Renal cortical epithelial cell (primary cell): ENCODE measurements at places on chromosomes 1 and 21. TPM values are rescaled to one million over a fixed set of nuclear protein-coding genes. Genes with fewer than 3 reads are reported as not detected.
A peak's percentile ranks its signal among the peaks of the same experiment; 100 is the strongest.

Gene CNR2
- not detected in 2 replicates for total RNA-seq

DNA sequence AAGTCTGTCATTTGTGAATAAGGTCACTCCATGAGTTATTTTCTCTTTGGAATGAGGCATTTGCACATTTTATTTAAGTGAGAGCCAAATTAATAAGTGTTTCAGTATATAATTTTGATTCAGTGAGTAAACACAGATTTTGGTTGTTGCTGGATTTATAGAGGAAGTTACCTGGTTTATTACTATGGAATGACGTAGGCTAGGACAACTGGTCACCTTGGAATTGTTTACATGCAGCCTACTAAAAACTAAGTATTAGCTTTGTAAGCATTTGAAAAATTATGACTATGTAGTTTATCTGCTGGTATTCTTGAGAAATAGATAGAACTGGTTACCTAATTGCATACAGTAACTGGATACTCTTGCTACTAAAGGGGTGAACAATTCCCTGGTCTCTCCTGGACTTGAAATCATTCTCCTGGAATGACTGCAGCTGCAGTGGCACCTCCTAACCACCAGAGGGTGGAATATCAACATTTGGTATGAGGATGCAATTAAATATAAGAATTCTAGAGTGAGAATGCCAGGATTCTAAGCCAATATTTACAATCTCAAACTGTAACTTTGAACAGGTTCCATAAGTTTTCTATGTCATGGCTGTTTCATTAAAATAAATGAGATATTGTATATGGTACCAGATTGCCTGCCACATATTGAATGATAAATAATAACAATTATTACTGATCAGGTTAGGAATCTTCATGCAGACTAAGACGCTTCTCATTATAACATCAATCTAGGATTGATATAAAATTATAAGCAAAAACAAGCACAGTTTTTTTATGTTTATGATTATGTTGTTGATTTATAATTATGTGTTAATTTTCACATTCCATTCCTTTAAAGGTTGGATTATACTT lies 3.5 kb upstream of the KRTAP27-1 start:
- DNase-seq: peak; percentile 15

Gene NLRP3
- 0.70 and 9.9 TPM in 2 replicates for total RNA-seq

GRCh38 chr1:221488550-221488949 lies 253.3 kb downstream of the DUSP10 start:
- DNase-seq: no peak

DNA sequence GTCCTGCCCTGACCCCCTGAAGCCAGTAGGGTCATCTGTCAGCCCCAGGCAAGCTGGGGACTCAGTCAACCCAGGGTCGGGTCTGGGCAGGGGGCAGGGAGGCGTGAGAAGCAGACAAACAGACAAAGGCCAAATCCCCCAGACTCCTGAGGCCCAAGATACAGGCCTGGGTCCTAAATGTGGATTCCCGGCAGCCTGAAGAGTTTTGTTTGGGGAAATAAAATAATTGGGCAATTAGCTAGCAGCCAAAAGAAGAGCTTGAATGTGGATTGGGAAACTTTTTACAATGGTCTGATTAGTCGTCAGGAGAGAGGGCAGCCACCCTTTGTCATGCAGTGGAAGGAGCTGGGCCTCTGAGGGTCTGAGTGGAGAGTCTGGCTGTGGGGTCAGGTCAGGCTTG lies 4.5 kb upstream of the LEFTY2 start:
- no peak for DNase-seq

DNA sequence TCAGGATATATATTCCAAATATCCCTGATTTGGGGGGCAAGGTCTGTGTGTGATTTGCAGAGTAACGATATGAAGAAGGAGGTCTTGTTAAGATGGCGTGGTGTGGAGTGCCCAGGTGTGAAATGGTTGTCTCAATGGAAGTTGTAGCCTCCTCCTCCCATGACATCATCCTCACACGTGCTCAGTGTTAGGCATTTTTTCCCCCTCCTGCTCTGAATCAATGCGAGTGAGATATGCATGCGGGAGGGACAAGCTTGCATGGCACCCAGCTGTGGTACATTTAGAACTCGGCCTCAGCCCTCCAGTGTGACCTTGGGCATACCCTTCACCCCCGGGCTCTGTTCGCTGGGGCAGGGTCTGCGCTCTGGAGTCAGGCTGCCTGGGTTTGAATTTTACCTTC lies 55.6 kb downstream of the B3GALT5 start:
- DNase-seq: no peak

Gene TSNAX
- 47.7 and 68.6 TPM in 2 replicates for total RNA-seq

Gene AMY2A
- not detected in 2 replicates for total RNA-seq

DNA sequence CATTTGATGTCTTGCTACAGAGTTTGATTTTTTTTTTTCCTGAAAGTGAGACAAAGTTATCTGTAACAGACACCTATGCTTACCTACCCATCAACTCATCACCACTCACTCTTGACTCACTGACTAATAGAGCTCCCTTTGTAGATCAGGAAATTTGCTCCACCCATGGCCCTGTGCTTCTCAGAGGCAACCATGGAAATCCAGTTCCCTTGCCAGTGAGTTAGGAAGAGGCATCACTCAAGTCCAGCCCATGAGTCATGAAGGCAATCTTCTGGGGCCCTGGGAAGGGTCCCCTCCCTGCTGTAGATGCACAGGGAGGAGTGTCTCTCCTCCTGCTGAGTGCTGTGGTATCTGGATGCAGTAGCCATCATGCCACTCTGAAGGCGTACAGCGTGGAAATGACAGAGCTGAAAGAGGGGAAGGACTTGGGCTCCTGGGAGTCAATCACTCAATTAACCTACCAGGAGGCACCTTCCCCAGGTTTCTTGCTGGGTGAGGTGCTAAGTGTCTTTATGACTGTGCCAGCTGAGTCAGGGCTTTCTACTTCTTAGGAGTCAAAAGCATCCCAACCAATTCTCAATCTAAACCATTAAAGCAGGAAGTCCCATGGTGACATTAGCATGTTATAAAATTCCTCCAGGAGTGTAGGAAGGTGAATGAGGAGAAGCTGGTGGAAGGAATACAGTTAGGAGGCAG lies 56.1 kb downstream of the DNTTIP2 start:
- no peak for DNase-seq

DNA sequence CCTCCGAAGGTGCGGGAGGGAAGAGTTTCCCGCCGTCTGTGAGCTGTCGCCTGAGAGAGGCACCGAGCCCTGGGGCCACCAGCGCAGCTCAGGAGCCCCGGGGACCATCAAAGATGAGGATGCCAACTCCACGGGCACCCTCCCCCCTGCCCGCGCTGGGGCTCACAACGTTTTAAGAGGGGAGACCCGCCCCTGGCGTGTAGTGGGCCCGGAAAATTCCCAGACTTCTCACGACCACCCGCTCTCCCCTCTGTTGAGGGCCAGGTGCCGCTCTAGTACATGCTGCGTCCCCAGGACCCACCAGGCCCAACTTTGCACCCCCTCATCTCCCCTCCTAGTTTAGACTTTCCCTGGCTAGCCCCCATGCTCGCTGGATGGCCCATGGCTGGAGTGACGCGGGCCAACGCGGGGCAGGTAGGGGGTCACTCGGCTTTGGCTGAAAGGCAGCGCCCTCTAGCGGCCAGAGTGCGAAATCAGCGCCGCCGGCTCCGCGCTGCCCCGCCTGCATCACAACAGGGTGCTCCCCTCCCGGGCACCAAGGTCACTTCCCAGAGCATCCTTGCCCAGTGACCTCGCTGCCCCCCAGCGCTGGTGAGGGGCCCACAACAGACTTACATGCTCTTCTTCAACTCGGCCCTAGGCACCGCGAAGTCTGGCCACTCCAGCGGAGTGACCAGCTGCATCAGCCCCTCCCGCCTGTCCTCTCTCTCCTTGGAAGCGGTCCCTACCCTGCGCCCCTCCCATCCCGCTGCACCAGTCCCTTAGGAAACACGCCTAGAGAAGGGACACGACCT lies 1.8 kb downstream of the CD160 start:
- no peak for DNase-seq

- DNase-seq: no peak
These were observed 38.0 kb downstream of the ERG start for GRCh38 chr21:38460171-38460742.

- DNase-seq: no peak
These were observed 1.6 kb downstream of the PBX1 start for GRCh38 chr1:164560556-164560955.

DNA sequence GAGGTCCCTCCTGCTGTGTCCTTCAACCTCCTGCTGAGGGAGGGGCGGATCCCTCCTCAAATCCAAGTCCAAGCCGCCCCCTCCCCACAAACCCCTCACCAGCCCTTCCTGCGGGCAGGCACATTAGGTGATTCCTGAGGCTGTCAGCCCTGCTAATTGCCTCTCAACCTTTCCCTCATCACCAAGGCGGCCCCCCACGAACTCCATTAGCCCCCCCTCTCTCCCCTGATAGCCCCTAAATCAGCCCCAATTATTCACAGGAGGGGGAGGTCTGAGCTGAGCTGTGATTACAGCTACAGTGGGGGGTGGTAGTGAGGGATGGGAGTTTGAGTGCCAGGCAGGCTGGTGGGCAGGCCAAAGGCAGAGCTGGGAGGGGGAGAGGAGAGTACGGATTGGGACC lies 5.8 kb upstream of the PEAR1 start:
- DNase-seq: no peak
